Naive thymus-derived CD8-positive, alpha-beta T cell (primary cell): ENCODE measurements at places on chromosomes 3 and 15.

- DNase-seq, result no peak
Observed at GRCh38 chr3:141253326-141253725, 21.7 kb downstream of the PXYLP1 start.

GRCh38 chr15:43776718-43777266, at the start of gene ELL3:
Gene ELL3, minus strand, starts transcription at chr15:43776966. Its CDS starts 65 bp downstream, at chr15:43776901.
- DNase-seq, result peak; percentile 53

DNA sequence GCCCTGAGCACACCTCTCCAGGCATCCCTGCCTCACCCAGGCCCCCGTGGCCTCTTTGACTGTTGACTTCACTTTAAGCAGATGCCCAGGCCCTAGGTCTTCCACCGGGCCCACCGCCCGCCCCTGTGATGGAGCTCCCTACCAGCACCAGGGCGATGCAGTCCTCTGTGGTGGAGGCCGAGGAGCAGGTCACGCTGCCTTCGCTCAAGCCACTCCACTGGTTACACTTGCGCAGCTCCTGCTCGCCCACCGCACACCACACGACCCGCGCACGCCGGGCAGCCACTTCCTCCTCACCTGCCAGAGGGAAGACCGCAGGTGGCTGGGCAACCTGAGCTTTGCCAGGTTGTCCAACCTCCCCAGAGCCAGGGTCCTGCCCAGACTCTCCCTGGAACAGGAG, 16.0 kb downstream of the LTF start:
- no peak for DNase-seq

DNA sequence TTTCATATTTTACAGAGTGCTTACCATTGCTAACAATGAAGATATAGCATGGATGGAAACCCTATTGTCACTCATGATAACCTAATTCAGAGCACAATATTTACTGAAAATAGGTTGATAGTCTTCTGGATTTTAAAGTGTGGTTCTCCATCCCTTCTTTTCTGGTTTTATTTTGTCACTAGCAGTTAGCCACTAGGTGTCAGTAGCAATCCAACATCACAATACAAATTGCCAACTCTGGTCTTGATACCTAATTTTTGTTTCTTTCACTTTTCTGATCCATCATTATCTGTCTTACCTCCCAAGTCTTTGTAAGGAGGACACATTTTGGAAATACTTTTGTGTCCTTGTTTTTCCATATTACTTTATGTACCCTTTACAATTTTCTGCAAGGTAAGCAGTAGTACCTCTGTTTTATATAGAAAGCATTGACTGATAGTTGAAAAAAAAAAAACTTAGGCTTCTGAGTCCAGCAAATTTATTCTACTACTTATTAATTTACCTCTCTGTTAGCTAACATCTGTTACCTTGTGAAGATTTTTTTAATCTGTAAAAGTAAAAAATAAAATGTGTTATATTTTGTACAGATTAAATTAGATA, 28.3 kb upstream of the CRYBG3 start:
- peak; percentile 70 for DNase-seq

DNA sequence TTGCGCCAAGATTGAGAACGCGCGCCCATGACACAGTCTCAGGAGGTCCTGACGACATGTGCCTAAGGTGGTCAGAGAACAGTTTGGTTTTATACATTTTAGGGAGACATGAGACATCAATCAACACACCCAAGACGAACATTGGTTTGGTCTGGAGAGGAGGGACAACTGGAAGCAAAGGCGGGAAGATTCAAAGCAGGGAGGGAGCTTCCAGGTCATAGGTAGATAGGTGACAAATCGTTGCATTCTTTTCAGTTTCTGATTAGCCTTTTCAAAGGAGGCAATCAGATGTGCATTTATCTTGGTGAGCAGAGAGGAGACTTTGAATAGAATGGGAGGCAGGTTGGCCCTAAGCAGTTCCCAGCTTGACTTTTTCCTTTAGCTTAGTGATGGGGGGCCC, 828.4 kb upstream of the DPPA4 start:
- no peak for DNase-seq

GRCh38 chr15:41811432-41812195, 16.3 kb upstream of the JMJD7 start:
- DNase-seq, result peak; percentile 63

- DNase-seq, result no peak
Observed at GRCh38 chr3:71684757-71685386, 40.3 kb downstream of the EIF4E3 start.

GRCh38 chr15:46941241-46941640, 776.1 kb upstream of the SEMA6D start:
- DNase-seq, result no peak

GRCh38 chr3:146375219-146375618, 94.1 kb downstream of the PLSCR2 start:
- no peak for DNase-seq

DNA sequence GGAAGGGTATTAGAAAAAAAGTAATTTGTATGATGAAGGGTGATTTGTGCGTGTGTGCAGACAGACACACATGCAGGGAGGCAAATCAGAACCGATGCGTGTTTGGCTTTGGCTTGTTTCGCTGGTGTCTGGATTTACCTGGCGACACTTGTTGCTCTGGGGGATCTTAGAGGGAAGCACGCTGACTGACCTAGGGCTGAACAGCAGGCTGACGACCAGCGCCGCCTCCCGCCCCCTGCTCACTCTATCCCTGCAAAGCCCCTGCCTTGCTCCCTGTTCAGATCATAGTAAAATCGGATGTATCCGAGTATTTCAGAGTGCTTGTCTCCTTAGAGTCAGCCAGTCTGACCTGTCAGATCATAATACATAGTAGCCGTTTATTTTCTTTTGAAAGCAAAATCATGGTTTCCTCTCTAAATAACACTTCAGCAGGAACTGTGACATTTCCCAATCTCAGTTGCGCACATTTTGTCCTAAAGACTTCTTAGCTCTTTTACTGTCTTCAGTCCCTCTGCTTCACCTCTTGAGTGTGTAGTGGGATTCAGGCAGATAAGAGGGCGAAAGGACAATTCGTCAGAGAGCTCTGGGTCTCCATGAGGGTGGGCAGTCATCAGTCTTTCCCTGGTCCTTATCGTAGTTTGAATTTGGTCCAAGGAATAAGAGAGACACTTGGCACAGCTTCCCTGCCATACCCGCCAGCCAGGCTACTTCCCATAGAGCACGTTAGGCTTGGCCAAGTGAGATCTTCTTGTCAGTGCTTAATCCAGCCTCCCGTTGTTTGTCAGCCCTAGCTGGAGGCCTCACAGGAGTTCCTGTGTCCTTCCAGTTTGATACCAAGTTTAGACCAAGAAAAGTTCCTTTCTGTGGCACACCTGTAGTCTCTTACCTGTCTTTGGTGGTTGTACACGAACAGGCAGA, 97.4 kb downstream of the PGPEP1L start:
- DNase-seq, result no peak

DNA sequence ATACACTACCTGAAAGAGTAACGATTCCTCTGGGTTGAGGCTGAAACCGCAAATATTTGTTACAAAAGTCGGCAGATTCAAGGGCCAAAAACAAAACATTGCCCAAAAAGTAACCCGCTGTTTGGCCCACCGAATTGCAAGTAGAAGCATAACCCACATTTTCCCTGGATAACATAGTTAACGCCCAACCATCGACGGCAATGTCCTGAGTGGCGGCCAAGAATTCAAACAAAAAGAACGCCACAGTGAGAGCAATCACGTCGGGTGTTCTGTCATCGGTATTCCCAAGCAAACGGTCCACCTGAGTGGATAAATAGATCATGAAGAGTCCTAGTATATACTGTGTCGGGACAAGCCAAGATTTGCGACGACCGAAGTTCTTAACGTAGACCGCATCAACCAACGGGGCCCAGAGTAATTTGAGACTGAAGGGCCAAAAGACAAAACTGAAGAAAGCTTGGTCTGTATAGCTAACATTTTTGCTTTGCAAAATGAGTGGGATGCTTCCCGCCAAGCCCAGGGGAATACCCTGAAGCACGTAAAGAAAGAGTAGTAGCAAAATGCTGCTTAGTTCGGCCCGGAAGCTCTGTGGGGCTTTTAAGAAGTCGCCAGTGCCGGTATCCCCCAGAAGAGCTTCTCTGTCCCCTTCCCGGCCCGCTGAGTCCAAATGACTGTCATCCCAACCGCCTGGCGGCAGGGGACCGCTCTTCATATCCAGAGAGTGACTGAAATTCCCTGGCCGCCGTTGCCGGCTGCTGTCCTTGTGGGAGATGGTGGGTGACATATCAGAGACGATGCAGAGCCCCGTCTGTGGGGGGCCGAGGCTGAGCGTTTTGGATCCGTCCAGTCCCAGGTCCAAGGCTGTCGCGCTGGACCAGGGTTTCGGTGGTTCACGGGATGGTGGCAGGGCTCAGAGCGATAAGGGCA, 750 bp downstream of the SLC33A1 start:
- no peak for DNase-seq

- DNase-seq, result no peak
Observed at GRCh38 chr3:55717481-55717880, 230.4 kb upstream of the WNT5A start.

GRCh38 chr3:169128579-169128978, 534.9 kb downstream of the MECOM start:
- DNase-seq, result no peak

DNA sequence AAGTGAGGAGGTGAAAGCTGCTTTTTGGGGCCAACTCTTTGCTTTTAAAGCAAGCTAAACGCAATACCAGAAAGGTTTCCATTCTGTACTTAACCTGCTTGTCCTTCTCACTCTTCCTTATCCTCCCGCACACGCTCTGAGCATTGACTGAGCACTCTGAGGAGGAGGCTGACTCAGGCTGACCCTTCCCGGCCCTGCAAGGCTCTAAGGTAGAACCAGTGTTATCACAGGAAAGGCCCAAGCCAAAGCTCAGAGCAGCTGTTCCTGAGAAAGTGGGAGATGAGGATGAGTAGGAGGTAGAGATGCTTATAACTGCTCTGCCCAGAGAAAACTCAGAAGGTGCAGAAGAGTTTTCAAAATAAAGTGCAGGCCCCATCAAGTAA, 2.3 kb downstream of the B3GNT5 start:
- DNase-seq, result no peak

DNA sequence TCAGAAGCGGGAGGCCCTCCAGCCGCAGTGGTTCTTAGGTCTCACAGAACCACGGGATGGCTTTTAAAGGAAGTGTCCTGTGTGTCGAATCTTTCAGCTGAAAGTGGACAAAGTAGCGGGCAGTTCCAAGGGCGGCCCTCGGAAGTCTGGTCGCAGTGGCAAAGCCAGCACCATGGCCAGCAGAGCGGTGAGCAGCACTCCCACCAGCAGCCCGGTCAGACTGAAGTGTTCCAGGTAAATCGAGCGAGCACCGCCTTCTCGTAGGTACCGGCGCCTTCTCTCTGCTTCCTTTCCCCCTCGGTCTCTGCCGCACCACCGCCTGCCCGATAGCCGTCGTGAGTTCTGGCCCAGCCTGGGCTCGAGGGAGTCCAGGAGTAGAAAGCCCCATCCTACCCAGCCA, 103.6 kb upstream of the ABHD17C start:
- no peak for DNase-seq

- no peak for DNase-seq
Observed at GRCh38 chr15:72852273-72852672, 68.7 kb upstream of the ADPGK start.

DNA sequence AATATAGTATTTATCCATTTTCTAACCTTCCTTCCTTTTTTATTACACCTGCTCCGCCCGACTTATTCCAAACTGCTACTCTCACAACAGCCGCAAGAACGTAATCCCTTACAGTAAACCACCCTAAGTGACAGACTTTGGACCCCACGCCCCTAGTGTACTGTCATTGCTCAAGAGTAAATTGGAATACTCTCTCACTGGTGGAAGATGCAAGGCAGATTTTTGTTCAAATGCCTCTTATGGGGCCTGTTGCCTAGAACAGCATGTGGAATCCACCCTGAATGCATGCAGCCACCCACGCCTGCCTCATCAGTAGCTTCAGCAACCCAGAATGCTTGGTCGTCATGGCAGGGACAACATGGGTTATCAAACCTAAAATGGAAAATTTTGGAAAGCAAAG, 226.2 kb upstream of the ST8SIA2 start:
- no peak for DNase-seq

- DNase-seq, result no peak
Observed at GRCh38 chr3:133469140-133469731, 69.4 kb downstream of the BFSP2 start.

- DNase-seq, result no peak
Observed at GRCh38 chr3:167228135-167228534, 152.0 kb downstream of the ZBBX start.

DNA sequence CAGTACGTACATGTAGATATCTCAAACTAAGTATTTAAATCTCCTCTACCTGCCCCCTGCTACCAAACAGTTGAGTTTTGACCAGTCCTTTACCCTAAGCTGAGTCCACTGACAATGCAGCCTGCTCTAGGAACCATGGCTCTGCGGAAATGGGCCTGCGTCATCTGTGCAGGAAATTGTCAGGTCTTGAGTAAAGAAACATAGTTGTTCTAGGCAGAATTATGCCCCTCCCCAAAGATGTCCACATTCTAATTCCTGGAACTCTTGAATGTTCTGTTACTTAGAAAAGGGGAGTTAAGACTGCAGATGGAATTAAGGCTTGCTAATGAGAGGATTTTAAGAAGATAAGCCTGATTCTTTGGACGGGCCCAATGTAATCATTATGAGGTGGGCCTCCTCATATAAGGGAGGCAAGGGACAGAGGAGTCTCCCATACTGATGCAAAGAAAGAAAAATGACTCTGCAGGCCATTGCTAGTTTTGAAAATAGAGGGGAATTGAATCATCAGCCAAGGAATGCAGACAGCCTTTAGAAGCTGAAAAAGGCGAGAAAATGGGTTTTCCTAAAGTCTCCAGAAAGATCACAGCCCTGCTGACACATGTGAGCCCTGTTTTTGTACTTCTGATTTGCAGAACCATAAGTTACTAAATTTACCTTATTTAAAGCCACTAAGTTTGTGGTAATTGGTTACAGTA, 5.5 kb upstream of the VGLL3 start:
- no peak for DNase-seq

- DNase-seq, result peak; percentile 23
Observed at GRCh38 chr3:138188013-138188730, 1.1 kb downstream of the ARMC8 start.

DNA sequence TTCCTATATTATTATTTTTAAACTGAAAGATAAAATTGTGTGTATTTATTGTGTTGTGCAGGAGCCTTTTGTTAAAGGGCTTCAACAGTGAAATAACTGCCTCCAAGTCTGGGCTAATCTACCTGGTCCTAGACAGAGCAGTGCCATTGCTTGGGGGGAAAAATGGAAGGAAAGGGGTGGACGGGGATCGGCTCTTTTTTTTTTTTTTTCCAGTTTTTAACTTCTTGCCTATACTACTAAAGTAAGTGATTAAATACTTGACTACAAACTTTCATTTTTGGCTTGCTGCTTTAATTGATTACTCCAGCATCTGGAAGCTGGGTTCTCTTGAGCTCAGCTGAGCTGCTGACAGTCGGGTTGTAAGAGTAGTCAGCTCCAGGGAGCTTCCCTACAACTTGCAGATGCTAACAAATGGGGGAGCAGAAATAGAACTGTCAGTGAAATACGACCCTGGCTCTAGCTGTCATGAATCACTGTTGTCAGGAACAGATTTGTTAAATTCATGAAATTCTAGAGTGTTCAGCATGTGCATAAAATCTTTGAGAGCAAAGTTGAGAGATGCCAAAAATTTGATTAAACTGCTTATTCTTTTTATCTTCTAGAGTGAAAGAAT, 276.7 kb downstream of the ROBO1 start:
- no peak for DNase-seq
